ENCODE measurements at places on chromosomes 13 and 19.

GRCh38 chr13:23992781-23993679 is 95.7 kb upstream of the C1QTNF9B start:
- no peak for DNase-seq

DNA sequence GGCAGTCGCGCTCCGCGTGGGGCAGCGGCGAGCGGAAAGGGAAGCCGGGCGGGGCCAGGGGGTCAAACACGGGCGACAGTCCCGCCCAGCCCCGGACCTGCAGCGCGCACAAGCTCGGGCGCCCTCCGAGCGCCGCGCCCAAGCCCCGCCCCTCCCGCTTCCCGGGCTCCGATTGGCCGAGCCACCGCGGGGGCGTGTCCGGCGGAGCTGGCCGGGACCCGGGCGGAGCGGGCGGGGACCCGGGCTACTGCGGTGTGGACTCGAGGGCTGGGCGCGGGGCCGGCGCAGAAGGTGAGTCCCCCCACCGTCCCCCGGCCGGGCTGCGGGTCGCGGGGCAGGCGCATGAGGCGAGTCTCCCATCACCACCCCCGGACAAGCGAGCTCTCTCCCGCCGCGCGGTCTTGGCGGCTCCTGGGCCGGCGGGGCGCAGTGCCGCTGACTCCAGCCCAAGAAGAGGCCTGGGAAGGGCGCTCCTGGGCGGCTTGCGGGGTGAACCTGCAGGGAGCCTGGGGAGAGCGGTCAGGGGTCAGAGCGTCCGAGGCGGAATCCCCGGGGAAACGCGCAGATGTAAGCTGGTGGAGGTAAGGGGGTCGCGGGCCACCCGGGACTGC is at the start of gene PLEKHF1:
TSS of gene PLEKHF1 (plus strand) at position 247 of the 611 bp plus-strand sequence. CDS start 8,379 bp downstream, outside the sequence.
- peak; percentile 72 for DNase-seq

- DNase-seq: no peak
Measured at GRCh38 chr19:3968556-3969434, 2.1 kb downstream of the DAPK3 start.

DNA sequence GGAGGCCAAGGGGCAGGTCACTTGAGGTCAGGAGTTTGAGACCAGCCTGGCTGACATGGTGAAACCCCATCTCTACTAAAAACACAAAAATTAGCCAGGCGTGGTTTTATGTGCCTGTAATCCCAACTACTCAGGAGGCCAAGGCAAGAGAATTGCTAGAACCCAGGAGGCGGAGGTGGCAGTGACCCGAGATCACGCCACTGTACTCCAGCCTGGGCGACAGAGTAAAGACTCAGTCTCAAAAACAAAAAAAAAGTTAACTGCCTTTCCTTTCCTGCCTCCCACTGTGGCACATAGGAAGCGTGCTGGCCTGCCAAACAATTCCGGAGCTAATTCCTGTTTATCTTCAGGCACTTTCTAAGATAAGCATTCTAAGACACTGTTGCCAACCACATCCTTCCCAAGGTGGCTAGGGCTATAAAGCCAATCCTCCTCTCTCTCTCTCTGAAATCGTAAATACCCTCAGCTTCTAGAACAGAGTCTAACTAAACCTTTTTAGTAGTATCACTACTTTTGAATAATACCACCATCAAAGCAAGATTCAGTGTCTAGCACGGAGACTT is 21.6 kb downstream of the SLC25A30 start:
- DNase-seq: no peak

DNA sequence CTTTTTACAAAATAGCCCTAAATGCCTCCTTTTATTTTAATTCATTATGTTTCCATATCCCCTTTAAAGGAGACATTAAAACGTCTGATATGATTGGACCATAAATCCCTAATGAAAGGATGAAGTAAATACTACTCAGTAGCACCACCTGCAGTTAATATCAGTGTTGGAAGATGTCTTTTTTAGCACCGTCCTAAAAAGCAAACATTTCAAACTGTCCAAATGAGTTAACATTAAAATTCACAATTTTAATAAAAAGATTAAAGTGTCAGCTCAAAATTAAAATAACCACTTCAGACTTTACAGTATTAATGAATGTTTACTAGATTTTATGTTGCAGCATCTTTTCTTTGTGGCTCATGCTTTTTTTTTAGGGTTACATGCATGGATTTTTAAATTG is 12.3 kb downstream of the ZNF507 start:
- no peak for DNase-seq

DNA sequence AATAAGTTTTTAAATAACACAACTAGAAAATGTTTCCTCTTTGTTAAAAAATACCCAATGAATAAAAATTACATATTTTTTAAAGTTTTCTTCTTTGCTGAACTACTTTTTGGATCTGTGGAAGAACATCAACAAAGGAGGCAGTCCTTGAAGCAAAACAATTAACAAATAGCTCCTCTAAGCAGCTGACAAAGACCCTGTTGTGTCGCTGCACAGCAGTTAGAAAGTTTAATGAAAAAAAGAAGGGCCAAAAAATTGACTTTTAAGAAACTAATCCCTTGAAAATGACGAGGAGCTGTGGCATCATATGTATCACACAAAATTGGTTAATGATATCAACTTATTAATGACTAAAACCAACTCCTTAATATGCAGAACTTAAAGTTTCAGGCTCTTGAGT is 72.1 kb downstream of the SLITRK1 start:
- no peak for DNase-seq

DNA sequence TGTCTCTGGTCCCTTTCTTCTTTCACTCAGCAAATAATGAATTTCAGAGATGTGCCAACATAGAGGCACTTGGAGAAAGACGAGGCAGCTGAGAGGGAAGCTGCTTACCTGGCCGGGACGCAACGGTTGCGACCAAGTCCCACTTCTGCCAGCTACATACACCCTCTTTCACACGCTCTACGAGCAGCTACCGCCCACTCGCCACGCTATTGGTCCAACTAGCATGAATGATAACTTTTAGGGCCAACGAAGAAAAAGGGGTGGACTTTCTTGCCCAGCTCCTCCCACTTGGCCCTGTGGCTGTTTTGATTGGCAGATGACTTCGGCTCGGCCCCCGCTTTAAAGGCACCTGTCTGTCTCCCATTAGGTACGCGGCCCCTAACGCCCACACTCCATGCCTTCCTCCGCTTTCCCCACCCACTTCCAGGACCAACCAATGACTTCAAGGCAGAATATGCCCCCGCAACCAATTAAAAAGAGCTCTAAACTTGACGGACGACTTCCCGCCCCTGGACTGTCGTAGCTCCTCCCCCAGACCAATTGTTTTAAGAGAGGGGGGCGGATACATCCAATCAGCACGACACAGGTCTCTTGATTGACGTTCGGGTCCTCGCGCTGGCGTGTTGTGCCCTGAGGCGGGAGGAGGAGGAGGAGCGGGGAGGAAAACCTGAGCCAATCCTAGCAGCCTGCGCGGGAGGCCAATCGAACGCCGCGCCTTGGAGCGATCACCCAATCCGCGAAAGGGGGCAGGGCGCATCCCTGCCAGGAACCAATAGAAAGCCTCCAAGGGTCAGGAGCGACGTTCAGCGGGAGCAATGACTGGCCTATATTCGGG is 481 bp upstream of the CNOT3 start:
- DNase-seq: peak; percentile 99

- DNase-seq: no peak
Measured at GRCh38 chr19:5334824-5335500, 5.7 kb downstream of the PTPRS start.

DNA sequence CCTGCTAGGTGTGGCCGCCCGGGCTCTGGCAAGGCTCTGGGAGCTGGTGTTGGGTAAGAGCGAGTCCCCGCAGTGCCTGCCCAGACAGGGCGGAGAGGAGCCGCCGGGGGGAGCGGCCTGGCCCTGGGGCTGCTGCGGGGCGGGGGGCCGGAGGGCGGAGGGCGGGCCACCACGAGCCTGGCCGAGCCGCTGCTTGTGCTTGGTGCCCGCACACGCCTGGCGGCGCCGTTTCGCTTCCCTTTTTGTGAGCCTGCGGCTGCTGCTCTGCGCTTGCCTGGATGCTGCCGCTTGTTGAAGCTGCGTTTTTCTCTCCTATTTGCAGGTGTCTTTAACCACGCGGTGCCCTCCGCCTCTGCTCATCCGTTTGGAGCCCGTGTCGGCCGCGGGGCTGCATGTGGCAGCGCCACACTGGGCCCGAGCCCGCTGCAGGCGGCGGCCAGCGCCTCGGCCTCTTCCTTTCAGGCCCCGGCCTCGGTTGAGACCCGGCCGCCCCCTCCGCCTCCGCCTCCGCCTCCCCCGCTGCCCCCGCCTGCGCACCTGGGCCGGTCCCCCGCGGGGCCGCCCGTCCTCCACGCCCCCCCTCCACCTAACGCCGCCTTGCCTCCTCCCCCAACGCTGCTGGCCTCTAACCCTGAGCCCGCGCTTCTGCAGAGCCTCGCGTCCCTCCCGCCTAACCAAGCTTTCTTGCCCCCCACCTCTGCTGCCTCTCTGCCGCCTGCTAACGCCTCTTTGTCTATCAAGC is 8.5 kb downstream of the PLEKHJ1 start:
- no peak for DNase-seq

GRCh38 chr13:20904908-20905307 is 2.4 kb upstream of the XPO4 start:
- no peak for DNase-seq

DNA sequence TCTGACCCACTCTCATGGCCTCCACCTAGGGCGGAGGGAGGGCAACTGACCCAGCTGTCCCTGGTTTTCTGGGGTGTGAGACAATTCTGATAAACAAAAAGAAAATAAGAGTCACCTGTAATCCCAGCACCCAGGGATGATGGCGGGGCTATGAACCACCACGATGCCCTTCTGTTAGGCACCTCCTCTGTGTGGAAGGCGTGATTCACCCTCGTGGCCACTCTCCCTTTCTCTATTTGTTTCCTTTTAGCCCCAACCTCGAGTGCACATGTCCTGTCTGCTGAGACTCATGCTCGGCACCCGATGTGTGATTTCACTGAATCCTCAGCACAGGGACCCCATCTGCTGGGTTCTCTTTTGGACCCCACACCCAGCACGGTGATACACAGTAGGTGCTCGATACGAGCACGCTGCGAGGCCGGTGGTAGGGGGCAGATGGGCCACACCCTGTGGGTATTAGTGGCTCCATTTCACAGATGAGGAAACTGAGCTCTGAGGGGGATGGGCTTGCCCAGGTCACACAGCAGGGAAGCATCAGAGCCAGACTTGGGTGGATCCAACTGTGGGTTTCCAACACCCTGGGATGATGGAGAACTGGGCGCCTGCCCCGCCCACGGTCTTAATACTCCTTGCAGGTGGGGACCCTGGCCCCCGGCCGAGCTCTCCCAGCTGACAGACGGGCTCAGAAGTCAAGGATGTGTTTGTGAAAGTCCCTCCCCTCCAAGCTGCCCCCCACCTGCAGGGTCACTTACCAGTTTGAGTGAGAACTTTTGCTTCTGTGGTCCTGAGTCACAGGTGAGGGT is 24.9 kb downstream of the VRK3 start:
- no peak for DNase-seq

- DNase-seq: no peak
Measured at GRCh38 chr13:52097197-52097596, 31.7 kb downstream of the NEK5 start.

GRCh38 chr19:39030854-39031367 is 1.4 kb downstream of the FBXO27 start:
- DNase-seq: no peak

Measured in T-helper 1 cell (primary cell).